ENCODE measurements at places on chromosomes 13 and 19.

- DNase-seq, result no peak
Observed at GRCh38 chr13:99572131-99572530, 70.9 kb downstream of the TM9SF2 start.

DNA sequence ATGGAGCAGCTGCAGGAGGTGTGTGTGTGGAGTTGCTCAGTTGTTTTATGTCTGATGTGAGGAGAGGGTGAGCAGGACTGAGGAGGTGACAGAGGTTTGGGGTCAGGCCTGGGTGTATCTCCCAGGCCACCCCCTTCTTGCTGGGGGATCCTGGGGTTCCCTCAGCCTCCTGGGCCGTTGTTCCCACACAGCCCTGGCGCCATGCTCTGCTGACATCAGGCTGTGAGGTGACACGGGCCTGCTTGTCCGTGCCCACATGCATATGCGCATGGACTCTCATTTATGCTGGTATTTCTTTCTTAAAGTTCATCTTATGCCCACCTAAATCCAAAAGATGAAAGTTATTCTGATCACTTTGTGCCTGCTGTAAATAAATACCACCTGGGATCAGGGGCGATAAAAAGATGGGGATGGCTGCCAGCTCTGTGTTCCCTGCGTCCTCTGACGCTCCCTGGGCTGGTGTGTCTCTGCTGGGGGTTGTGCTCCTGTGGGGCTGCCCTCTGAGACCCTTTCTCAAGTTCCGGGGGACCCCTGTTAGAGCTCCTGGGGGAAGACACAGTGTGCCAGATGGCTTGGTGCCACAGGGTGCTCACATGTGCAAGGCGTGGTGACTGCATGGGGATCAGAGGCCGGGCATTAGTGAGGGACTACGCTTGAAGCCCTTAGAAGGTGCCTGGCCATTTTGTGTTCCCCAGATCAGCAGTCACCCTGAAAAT is 12.6 kb downstream of the NAXD start:
- DNase-seq, result no peak

- DNase-seq, result no peak
Observed at GRCh38 chr13:48230541-48230940, 2.5 kb upstream of the ITM2B start.

- DNase-seq, result no peak
Observed at GRCh38 chr13:63093907-63094469, 1678.3 kb upstream of the PCDH20 start.

- no peak for DNase-seq
Observed at GRCh38 chr19:7858109-7858770, 15.9 kb downstream of the PRR36 start.

GRCh38 chr19:23116802-23117571 is at the start of gene ZNF730:
TSS of gene ZNF730 (plus strand) at chr19:23117025. CDS start at chr19:23117174, 149 bp downstream.
- peak; percentile 24 for DNase-seq

DNA sequence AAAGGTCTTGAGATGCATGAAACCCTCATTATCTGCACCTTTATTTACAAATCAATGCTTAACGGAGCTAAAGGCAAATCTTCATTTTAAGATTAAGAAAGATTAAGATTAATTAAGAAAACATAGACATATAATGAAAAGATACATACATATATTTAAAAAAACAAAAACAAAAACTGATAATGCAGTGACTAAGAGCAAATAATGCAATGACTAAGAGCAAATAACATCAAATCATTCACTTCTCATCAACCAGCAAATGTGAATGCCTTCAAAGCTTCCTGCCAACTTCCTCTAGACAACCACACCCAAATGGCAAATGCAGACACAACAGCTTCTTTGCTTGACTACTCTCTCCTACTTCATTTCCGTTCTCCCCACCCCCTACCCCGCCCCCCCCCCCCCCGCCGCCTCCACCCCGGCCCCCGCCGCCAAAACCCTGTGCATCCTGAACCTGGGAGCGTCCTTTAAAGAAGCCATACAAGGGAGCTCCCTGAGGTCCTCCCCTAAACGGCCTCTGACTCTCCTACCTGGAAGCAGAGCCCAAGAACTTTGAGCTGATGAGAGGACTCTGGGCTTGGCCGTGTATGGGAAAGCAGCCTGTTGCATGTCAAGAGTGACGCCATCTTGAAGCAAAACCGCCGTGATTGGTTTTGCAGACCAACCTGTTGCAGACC is 24.5 kb downstream of the TEX101 start:
- no peak for DNase-seq

GRCh38 chr19:45376045-45376724 is 5.8 kb upstream of the ERCC2 start:
- DNase-seq, result no peak

DNA sequence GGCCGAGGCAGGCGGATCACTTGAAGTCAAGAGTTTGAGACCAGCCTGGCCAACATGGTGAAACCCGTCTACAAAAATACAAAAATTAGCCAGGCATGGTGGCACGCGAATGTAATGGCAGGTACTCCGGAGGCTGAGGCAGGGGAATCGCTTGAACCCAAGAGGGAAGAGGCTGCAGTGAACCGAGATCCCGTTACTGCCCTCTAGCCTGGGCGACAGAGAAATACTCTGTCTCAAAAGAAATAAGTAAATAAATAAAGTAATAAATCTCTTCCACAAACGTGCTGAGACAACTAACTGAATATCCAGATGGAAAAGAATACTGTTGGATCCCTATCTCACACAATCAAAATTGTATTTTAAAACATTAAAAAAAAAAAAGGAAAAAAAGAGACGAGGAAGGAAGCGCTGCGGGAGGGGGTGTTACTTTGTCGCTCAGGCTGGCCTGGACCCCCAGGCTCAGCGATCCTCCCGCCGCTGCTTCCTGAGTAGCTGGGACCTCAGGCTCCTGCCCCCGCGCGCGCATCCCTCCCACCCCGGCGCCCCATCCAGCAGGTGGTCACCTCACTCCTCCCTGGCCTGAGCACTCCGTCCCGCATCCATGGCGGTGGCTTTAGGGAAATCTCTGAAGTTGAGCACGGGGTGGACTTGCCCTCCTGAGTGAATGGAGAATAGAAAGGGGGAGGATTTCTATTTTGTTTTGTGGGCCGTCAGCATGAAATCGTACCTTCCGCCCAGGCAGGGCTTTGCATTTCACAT is 628 bp upstream of the ZNF813 start:
- no peak for DNase-seq

DNA sequence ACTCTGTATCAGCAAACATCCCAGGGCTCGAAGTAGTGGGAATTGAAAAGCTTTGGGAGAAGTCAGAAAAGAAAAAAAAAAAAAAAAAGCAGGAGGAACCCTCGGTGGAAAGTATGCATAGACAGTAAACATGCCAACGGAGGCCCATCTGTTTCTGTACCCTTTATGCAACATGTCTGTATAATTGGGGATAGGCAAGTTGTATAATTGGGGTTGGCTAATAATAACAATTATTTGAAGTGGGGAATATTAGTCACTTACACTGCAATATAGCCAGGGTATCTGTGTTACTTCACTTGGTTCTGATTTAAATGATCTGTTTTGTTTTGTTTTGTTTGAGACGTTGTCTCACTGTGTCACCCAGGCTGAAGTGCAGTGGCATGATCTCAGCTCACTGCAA is 12.1 kb upstream of the IGFL4 start:
- DNase-seq, result no peak

GRCh38 chr19:19900729-19901444 is at the start of gene ZNF93:
TSS of gene ZNF93 (plus strand) at chr19:19900946. CDS start at chr19:19901089, 143 bp downstream.
- peak; percentile 77 for DNase-seq

DNA sequence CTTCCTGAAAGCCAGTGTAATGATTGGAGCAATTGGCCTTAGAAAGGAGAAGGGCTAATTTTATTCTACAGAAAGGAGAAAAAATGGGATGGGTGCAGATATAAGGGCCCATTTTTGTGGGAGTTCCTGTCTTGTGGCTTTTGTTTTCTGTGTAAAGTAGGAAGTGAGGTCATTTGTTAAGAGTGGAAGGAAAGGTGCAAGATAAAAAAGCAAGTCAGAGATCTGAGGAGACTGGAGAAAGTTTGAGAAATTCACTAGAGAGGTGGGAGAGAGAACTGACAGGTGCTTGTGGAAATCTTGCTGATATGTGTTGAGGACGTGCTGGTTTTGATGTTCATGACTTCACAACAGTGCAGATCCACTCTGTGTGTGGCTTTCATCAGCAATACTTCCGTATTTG is 349.4 kb downstream of the DLEU7 start:
- DNase-seq, result no peak

DNA sequence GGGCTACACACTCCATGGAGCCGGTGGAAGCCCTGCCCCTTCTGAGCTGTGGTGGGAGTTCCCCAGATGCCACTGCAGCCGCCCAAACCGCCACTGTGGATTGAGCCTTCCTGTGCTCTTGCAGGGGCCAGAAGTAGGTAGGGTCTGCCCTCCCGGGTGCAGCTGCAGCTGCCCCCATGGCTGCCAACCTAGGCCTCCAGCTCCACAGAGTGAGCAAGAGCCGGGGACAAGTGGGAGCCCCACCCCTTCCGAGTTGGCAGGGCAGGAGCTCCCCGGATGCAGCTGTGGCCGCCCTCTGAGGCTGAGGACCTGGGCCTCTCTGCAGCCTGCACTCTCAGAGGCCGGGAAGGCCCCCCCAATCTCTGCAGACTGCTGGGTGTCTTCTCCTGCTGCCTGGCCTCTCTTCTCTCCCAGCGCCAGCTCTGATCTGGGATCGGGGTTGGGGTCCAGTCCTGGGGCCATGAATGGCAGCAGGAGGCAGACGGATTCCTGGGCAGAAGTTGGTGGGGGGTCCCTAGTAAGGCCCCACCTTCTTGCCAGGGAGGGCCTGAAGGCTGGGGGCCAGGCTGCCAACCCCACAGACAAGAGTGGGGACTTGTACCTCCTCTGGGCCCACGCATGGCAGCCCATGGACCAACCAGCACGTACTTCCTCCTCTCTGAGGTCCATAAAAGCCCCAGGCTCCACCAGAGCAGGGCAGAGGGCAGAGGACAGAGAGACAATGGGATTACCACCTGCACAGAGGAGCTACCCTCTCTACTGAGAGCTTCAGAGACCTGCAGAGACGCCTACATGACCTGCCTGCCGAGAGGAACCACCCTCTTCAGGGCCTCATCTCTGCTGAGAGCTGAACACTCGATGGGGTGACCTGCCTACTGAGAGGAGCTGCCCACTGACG is 28.9 kb downstream of the AP2S1 start:
- peak; percentile 21 for DNase-seq

DNA sequence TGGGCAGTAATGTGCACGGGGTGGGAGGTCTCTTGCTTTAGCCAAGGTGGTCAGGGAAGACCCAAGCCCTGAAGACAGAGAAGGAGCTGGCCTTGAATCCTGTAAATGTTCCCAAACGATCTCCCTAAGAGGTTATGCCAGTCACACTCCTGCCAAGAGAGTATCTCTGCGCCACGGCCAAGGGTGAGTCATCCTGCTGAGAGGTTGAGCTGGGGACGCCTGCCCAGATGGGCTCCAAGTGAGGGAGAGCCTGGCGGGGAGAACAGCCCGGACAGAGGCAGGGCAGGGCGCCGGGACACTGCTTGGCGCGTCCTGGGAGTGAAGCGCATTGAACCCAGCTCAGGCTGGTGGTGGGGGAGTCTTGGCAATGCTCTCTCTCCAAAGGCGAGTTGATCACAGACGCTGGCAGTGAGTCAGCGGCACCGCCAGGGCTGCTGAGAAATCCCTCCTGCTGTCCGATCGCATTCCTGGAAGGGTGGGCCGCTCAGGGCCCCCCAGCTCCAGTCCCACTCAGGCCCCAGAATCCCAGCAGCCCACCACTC is 16.4 kb downstream of the SULT2B1 start:
- no peak for DNase-seq

DNA sequence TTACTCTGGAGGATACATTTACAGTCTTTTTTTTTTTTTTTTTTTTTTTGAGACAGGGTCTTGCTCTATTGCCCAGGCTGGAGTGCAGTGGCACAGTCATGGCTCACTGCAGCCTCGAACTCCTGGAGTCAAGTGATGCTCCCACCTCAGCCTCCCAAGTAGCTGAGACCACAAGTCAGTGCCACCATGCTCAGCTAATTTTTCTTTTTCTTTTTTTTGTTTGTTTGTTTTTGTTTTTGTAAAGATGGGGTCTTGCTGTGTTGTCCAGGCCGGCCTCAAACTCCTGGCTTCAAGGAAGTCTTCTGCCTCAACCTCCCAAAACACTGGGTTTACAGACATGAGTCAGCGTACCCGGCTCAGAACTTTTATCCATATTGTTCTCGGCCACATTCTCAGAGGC is 64.5 kb downstream of the INSR start:
- no peak for DNase-seq

DNA sequence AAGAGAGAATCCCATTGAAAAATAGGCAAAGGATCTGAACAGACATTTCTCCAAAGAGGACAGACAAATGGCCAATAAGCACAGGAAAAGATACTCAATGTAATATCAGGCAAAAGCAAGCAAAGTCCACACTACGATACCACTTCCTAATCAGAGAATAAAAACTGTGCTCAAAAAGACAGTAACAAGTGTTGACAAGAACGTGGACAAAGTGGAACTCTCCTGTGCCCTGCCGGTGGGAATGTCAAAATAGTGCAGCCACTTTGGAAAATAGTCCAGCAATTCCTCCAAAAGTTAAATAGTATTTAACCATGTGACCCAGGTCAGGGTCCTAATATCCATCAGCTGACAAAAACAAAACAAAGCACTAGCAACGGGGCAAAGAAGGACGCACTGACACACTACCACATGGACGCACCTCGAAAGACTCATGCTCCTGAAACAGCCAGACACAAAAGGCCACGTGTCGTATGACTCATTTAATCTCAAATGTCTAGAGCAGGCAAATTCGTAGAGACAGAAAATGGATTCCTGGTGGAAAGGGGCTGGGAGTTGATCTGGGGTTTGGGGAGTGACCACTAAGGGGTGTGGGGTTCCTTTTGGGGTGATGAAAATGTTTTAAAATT is 5.2 kb downstream of the MIER2 start:
- no peak for DNase-seq

- no peak for DNase-seq
Observed at GRCh38 chr19:5358173-5358800, 17.7 kb upstream of the PTPRS start.

GRCh38 chr13:25775986-25776385 is 275.8 kb downstream of the SHISA2 start:
- no peak for DNase-seq

- DNase-seq, result no peak
Observed at GRCh38 chr19:10648360-10648759, 5.8 kb upstream of the ILF3 start.

GRCh38 chr13:27599845-27600553 is 20.3 kb downstream of the LNX2 start:
- no peak for DNase-seq

DNA sequence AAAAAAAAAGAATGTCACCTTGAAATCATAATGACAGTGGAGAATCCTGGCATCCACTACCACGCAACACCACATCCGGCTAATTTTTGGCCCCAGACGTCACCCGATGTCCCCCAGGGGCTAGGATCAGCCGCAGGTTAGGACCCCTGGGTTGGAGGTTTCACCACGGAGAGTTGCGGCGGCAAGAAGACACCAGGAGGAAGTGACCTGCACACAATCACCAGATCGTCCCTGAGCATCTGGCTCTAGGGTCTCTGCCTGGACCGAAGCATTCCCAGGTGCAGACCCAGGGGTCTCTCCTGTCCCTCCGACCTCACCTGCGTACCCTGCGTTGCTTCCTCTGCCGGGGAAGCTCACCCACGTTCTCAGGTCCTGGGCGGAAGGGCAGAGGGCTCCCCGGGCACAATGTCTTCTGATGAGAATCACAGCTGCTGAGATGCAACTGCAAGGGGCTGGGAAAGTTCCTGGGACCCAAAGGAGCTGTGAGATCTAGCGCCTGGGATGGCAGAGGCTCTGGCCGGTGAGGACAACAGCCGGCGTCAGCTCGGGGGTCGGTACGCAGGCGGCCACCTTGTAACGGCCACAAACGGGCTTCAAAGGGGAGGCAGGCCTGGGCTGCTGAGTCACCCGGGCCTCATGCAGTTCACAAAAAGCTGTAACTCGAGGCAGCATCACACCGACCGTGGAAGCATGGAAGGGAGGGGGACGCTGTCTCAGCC is 111.2 kb downstream of the GADD45B start:
- DNase-seq, result no peak

All from stimulated activated CD8-positive, alpha-beta memory T cell treated with anti-CD3 and anti-CD28 coated beads, Interleukin-7, amount 100 ng/mL, for 1 hour (primary cell).